AG09319 (cell line): ENCODE measurements at places on chromosomes 3 and 15.

- no peak for DNase-seq
These were observed 130.2 kb upstream of the TPRG1 start for GRCh38 chr3:189041482-189042090.

DNA sequence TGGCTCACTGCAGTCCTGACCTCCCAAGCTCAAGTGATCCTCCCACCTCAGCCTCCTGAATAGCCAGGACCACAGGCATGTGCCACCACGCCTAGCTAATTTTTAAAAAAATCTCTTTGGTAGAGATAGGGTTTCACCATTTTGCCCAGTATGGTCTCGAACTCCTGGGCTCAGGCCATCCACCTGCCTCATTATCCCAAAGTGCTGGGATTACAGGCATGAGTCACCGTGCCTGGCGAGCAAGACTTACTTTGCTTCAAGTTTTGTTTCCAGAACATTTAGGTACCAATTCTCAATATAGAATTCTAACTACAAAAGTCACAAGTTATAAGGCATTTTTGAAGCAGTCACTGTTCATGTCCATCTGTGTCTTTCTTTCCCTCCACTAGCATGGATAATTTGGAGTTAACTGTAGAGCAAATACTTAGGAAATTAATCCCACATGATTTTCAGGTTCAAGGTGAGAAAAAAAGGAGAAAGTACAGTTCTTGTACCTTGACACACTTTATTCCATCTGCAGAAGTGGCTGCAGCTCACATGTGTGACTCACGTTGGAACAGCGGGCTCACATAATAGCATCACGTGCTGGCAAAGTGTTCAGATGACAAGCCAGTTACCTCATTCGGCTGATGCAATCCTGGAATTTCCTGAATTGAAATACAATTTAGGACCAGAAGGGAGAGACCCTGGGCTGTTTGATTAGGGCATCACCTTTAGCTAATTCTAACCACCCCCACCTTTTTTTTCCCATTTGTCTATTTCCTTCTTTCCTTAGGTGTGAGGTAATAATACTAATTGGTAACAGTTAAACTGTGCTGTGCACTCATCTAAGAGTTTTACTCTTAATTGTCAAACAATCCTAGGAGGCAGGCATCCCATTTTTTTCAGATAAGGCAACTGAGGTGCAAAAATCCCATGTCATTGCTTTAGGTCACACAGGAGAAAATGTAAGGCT is 46.9 kb upstream of the NEDD4 start:
- peak; percentile 80 for DNase-seq

GRCh38 chr3:95082191-95082590 is 1019.3 kb downstream of the NSUN3 start:
- DNase-seq = no peak

DNA sequence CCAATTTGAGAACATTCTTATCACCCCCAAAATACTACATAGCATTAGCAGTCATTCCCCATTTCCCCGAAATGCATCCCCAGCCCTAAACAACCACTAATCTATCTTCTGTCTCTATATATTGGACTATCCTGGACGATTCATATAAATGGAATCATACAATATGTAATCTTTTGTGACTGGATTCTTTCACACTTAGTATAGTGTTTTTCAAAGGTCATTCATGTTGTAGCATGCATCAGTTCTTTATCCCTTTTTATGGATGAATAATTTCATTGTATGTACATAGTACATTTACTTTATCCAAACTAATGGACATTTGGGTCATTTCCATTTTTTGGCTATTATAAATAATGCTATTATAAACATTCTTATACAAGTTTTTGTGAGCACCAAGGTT is 27.5 kb upstream of the EIF1B start:
- DNase-seq = no peak

- DNase-seq = peak; percentile 27
These were observed 59.2 kb upstream of the FAM174B start for GRCh38 chr15:92714477-92715401.

GRCh38 chr3:152714507-152714906 is 120.4 kb upstream of the P2RY1 start:
- no peak for DNase-seq

GRCh38 chr3:38602576-38603250 is 46.8 kb downstream of the SCN5A start:
- no peak for DNase-seq

- no peak for DNase-seq
These were observed 34.9 kb downstream of the AP3S2 start for GRCh38 chr15:89858661-89859458.
